Effector memory CD4-positive, alpha-beta T cell (primary cell): ENCODE measurements at places on chromosomes 4 and X.

DNA sequence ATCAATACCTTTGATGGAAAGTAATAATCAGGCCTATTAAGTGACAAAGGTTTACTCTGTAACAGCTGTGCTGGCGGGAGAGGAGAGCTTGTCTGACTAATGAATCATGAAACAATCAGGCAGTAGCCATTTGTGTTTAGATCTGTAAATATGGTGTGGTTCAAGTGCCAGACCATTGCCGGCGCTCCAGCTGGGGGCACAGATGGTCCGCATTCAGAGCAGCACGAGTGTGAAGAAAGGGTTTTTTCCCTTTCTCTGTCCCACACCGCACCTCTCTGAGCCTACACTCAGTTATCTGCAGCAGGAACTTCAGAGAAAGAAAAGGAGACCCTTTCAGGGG, 111.3 kb upstream of the PAQR3 start:
- DNase-seq = no peak

GRCh38 chr4:187128222-187128621, 404.6 kb upstream of the FAT1 start:
- no peak for DNase-seq

DNA sequence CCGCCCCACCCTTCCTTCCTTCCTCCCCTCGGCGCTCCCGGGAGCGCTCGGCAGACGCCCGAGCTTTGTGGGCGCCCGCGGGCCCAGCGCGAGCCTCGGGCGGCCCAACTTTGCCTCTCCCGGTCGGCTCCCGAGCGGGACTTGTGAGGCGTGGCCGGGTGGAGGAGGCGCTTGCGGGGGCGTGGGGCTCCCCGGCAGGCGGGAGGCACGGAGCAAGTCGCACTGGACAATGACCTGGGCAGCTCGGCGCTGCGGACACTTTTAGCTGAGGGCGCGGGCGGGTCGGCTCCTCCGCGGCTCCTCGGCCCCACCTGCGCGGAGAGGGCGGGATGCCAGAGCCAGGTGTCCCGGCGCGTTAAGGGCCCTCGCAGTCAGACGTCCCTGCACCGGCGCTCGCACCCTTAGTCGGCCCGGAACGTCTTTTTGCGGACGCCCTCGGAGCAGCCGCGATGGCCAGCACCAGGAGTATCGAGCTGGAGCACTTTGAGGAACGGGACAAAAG, 385 bp downstream of the DCLK2 start:
- no peak for DNase-seq

GRCh38 chr4:47774079-47774478, 63.8 kb downstream of the CORIN start:
- no peak for DNase-seq

- no peak for DNase-seq
Measured at GRCh38 chr4:1198098-1198844, 25.9 kb upstream of the SPON2 start.

GRCh38 chr4:140085062-140085622, 68.8 kb downstream of the MAML3 start:
- DNase-seq = no peak

DNA sequence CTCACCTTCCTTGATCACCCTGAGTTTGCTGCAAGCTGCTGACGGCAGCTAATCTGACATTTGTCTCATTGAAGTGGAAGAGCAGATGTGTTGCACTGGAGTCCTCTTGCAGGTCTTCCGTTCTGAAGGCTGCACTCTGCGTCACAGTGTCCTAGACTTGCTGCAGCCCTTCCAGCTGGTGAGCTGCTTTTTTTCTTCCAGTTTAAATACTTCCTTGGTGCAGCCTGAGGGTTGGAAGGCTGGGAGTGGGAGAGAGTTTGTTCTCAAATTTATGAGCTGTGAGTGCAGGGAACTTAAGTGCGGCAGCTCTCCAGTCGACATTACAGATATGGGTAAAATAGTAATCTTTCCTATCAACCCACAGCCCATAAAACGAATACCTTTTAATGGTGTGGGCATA, 303.6 kb upstream of the FAT1 start:
- no peak for DNase-seq
